ENCODE measurements at places on chromosomes 2 and 18.

- DNase-seq, result peak; percentile 35
Measured at GRCh38 chr2:236638707-236639106, 69.1 kb downstream of the ACKR3 start.

DNA sequence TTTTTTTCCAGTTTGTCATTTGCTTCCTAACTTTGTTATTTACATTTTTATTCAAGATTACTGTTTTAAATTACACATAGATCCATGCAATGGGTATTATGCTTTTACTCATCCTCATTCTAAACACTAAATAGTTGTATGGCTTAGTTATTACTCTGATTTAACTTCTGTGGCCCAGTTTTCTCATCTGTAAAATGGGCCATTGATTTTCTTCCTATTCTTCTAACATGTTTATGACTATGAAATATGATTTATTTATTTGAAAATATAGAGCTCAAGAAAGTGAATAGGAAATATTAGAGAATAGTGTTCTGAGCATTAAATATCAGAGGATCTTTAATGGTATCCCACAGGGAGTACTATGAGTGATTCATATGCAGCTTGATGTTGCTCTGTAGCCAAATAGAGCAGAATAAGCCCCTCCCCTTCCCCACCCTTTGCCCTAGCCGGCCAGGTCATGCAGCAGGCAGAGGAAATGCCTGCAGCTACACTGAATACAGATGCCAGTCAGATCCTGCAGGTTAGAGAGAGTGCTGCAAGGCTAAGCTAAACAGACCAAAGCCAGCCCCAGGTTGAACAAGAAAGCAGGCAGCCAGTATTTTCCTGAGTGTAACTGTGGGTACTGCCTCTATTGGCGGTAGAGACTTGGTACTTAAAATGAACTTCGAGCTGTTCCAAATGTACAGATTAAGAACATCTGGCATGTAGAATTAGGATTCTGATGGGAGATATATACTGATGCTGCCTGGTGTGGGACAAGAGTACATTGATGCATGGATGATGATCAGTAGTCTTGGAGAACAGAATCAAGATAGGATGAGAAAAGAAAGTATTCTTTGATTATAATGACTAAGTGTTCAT lies 11.7 kb upstream of the ACYP2 start:
- peak; percentile 62 for DNase-seq

DNA sequence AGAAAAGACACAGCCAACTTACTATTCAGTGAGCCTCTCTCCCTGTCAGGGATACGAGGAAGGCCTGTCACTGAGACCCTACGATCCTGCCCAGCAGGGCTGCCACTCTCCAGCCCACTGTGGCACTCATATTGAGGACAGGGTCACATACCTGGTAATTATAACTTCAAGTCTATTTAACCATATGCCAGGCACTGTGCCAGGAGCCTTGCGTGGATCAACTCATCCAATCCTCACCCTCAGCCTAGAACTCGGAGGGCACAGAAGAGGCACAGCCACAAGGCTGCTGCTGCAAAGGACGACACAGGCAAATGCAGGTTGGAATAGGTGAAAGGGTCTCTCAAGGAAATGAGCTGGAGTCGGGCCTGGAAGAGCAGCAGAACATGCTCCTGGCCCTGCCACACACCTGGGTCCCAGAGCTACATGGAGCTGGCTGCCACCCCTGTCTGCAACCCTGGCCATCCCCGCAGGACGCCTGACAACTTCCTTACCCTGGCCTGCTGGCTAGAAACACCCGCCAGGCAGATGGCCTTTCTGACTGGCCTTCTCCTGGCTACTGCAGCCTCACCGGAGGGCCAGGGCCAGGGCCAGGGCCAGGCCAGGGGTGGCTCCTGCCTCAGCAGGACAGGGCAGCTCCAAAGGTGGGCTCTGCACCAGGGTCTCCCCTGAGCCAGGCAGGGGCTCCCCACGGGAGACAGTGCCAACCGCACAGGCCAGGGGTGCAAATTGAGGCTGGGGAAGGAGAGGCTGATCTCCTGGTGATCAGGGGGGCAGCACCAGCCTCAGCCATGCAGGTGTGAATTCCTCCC lies 32.1 kb upstream of the SLC66A3 start:
- DNase-seq, result no peak

DNA sequence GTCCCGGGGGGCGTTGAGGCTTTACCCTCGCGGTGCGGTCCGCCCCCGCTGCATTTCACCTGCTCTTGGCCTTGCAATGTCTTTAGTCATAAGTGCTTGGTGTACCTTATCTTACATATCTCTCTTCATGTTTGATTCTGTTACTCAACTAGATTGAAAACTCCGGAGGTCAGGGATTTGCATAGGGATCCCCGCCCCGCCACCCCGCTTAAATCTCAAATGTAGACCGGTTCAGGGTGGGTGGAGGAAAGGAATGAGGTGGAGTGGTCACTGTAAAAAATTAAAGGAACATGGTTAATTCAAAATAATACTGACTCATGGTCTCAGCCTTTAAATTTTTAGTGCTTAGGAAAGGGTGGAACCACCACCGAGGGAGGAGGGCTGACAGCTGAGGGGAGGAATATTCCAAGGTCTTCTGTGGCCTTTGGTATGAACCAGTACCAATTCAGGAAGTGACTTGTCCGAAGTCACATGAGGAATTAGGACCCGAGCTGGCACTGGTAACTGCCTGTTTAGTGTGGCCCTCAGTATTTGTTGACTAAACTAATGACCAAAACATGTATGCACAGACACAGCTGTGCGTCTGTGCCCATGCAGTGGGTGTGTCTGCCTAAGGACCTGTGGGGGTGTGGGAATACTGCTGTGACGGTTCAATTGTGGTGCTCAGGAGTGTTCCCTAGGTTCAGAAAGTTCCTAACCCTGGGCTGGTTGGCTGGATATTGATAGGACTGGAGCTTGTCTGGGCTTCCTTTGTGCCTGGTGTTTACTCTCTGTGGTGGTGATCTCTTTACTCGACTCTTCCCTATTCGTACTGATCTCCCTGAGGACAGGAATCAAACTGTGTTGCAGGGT lies 1.0 kb downstream of the PLEKHB2 start:
- DNase-seq, result peak; percentile 44

DNA sequence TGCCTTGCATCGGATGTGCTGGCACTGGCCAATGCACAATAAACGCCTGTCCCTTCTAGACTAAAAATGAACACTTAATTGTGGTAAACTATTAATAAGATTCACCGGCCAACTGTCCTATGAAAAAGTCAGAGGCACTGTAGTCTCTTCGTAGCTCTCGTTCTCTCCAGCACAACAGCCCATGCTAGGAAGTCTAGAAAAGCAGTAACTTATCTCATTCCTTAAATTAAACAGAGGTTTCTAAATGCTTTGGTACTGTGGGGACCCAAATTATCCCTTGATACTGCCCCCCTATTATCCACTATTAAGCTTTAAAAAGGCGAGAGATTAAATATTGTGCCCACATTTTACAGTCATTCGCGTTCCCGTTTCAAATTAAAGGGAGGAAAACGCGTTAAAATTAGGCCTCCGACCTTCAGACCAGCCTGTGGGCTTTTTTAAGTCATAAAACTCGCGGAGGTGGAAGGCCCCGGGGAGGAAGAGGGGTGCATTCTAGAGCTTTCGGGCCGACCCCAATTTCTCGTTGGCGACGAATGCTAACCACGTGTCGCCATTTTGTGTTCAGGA lies 1.5 kb upstream of the PCBP1 start:
- DNase-seq, result peak; percentile 28

GRCh38 chr2:156892467-156893281 lies 364.8 kb upstream of the GALNT5 start:
- no peak for DNase-seq

DNA sequence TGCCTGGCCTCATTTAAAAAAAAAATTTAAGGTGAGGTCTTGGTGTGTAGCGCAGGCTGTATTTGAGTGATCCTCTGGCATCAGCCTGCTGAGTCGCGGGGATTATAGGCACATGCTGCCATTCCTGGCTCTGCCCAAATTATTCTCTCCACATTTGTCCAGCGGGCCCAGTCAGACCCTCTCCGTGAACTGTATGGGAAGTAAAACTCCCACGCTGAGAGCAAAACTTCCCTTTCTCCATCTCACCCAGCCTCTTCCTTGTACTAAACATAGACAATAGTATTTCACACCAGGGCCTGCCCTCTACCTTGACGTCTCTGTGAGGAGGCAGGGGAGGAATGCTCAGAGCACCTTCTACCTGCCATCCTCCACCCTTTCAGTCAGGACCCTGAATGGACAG lies 37.0 kb downstream of the EIF4E2 start:
- DNase-seq, result no peak

DNA sequence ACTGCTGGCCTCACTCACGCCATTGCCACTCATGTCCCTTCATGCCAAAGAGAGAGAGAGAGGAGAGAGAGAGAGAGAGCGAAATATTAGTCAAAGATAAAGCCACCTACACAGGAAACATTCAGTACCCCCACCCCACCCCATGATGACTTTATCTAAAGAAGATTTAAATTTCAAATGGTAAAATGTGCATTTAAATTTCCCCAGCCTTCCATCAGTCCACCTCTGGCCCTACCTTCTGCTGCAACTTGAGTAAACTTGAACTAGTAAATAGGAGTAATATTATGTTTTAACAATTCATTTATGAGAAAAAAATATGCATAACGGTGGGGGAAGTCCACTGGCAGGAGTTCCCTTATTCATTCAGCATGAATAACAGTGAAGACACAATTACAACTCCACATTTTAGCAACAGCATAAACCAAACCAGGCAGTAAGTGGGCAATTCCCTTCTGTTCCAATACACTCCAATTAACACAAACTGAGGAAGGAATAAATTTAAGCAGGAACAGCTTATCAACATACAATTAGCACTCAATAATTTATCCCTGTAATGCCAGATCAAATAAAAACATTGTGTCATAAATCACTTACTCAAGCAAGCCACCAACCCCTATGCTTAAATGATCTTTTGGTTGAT lies 264.2 kb downstream of the LNPK start:
- DNase-seq, result no peak

- no peak for DNase-seq
Measured at GRCh38 chr2:165846056-165846455, 52.0 kb upstream of the GALNT3 start.

GRCh38 chr18:55641486-55641885 lies 53.5 kb upstream of the TCF4 start:
- no peak for DNase-seq

DNA sequence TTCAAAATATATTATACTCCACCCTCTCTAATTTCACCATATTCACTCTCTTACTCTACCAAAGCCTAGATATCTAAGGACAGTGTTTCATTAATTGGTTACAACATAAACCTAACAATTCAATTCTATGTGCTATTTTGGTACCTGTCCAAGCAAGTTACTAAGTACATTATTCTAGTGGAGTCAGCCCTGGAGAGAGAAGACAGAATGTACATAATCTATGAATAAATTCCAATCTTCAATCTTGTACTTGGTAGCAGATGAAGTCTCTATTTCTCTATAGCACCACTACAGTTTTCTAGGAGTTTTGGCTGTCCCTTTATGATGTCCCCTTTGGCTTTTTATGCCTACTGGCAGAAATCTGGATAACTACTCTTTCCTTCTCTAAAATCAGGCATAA lies 27.6 kb downstream of the NMUR1 start:
- no peak for DNase-seq

- no peak for DNase-seq
Measured at GRCh38 chr2:47012866-47013265, 97.3 kb upstream of the MCFD2 start.

GRCh38 chr2:2286592-2286991 lies 44.5 kb downstream of the MYT1L start:
- DNase-seq, result no peak

- no peak for DNase-seq
Measured at GRCh38 chr2:88638743-88639142, 11.5 kb upstream of the EIF2AK3 start.

DNA sequence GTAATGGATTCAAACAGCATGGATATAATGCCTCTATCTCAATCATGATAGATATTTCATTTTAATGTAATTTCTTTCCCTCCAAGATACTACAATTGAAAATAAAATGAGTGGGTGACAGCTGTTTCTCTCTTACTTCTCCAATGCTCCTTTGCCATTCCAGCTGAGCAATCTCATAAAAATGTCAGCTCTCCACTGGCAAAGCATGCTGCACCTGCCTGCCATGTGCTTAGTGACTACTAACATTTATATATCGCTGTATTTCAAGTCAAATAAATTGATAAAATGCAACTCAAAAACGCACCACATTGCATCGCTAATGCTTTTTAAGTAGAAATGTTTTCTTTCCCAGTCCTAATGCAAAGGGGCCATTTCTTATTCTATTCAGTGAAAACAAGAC lies 1093.9 kb downstream of the CBLN2 start:
- DNase-seq, result no peak

DNA sequence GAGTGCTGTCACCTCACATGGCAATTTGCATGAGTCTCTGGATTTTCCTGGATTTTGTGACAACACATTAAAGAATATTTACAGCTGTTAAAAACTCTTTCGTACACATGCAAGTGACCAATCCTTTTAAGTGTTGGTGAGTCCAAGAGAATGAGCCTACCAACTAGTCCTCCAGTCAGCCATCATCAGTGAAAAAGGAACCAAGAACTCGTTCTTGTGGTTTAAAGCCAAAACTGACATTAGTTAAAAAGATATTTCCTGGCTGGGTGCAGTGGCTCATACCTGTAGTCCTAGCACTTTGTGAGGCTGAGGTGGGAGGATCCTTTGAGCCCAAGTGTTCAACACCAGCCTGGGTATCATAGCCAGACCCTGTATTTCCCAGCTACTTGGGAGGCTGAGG lies 215.4 kb upstream of the ITGA4 start:
- DNase-seq, result no peak

DNA sequence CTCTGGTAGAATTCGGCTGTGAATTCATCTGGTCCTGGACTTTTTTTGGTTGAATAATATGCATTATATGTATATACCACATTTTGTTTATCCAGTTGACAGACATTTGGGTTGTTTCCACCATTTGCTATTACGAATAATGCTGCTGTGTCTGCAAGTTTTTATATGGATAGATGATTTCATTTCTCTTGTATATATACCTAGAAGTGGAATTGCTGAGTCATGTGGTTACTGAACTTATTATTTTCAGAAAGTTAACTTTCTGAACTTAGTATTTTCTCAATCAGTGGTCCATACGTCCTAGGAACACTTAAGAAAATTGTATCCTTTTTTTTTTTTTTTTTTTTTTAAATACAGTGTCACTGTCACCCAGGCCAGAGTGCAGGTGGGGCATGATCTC lies 63.3 kb downstream of the RIF1 start:
- no peak for DNase-seq

DNA sequence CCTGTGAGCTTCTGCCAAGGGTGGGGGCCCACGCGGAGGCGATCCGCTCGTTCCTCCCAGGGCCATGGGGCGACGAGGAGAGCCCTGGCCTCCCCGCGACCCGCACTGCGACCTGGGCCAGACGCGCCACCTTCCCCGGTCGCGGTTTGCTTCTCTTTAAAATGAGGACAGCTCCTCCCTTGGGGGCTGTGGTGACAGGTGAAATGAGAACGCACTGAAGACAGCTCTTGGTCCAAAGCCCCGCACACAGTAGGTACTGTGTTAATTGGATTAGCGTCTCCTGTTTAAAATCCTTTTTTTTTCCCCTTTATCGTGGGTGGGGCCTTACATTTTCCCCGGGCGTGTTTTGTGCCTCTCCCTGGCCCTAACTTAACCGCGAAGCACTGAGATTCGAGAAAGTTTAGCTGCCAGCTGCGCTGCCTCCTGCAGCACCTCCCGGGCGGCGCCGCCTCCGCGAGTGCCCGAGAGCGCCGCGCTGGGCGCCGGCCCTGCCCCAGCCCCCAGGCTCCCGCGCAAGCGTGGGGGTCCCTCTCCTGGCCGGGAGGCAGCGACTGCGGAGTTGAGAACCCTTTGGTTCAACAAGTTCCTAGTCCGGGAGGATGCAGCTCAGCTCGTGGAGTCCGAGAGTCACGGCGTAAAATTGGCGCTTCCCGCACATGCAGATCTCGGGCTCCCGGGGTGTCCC lies 1.1 kb downstream of the HPCAL1 start:
- peak; percentile 80 for DNase-seq

GRCh38 chr2:68244456-68244855 lies 7.9 kb downstream of the PPP3R1 start:
- no peak for DNase-seq
